ENCODE measurements at places on chromosomes 5 and 9.
A peak's percentile ranks its signal among the peaks of the same experiment; 100 is the strongest.

GRCh38 chr5:74418709-74419108 lies 221.8 kb downstream of the ENC1 start:
- DNase-seq: no peak

DNA sequence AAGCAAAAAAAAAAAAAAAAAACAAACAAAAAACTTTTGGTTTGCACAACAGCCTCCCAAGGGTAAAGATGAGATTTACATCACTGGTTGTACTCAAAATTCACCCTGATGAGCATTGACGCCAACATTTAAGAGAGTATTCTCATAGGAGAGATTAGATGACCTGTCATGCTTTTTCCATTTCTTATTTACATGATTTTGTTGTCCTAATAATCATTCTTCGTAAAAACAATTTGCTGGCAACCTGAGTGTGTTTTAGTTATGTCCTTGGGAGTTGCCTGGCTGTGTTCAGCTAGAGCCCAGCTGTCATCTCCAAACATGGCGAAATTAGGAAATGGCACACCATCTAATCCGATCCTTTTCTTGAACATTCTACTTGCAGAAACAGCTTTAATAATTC lies 186.4 kb upstream of the MRPS30 start:
- DNase-seq: no peak

DNA sequence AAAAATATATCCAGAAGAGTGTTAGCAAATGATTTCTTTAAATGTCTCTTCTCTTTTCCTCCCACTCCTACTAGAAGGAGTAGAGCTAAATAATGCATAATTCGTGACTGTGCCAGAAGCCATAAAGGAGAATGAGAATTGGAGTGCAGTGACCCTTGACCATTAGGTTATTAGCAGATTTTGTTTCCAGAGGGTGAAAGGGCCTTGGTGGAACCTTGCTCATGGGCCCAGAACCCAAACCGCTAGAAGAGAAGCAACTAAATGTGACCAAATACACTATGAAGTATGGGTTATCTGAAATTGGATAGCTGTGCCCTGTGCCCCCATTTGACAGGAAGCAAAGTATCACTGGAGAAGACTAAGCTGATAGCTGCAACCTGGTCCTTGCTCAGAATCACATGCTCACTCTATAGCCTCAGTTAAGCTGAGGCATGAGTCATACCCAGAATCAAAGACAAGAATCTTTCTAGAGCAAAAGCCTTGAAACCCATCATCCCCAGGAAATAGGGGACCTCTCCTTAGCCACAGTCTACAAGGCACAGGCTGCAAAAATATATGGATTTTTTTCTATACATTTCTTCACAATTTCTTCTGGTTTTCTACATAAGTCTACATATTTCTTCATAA lies 36.3 kb downstream of the CAPSL start:
- DNase-seq: no peak

DNA sequence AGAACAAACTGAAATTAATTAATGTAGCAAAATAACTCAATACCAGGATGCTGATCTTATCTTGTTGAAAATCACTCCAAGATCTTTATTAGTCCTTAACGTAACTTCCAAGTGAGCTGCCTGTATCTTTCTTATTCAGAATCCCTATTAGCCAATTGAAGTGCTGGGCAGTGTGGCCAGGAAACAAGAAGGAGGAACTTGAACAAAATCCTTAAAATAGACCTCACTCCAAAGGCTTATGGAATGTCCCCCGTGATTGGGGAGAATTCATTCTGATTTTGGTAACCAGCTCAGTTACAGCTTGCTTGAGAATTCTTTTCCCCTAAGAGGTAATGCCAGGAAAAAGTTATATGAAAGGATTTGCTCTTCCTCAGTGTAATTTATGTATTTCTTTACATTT lies 171.0 kb downstream of the DEPDC1B start:
- no peak for DNase-seq

GRCh38 chr9:79357616-79358015 lies 214.1 kb upstream of the TLE4 start:
- DNase-seq: peak; percentile 18

GRCh38 chr9:123218831-123219230 lies 49.6 kb downstream of the STRBP start:
- DNase-seq: no peak

GRCh38 chr9:134724202-134724911 lies 82.8 kb downstream of the COL5A1 start:
- DNase-seq: no peak

DNA sequence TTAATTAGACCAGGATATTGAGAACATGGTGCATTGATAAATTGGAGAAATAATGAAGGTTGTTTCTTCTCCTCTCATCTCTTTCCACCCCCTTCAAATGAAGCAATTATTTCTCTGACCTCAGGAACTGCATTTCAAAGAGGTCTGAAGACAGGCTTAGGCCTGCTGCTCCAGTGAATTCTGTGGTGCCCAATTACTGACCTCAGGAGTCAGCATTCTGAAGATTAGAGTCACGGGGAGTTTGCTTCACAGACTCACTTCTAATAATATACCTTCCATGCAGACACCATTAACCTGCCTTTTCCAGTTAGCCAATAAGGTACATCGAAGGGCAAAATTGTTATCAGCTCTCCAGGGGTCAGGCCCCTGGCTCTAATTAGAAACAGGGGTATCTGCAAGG lies 270.9 kb downstream of the GAS1 start:
- DNase-seq: no peak

GRCh38 chr5:168356592-168356991 lies 65.1 kb downstream of the WWC1 start:
- no peak for DNase-seq

DNA sequence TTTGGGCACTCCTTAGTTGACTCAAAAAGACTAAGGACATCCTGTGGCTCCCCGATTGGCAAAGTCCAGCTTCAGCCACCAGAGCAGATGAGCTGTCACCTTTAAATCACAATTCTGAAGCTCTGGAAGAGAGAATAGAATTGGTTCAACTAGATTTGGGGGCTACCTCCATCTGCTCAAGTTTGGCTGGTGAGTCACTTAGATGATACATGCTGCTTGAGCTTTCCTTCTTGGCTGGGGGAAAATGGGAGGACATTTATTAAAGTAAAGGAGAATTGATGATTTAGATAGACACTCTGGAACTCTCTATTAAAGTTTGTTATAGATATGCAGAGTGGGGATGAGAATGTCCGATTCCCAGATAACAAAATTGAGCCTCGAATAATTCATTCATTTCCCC lies 30.0 kb upstream of the GRIA1 start:
- no peak for DNase-seq

DNA sequence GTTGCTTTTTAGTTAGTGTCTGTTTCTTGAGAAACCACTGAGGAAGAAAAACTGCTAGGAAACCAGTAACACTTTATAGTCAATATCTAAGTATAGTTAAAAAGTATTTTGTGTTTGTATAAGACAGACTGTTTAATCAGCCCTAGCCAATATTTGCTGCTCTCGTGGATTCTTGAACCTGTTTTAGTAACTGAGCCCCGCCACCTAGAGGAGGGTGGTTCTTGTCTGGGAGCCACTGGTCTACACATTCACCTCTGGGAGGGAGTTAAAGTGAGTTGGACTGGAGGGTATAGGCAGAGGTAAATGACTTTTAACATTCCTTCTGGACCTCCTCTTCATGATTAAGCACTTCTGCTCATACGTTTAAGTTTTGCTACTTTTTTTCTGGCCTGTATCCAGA lies 117.2 kb downstream of the SPATA31D1 start:
- DNase-seq: no peak

DNA sequence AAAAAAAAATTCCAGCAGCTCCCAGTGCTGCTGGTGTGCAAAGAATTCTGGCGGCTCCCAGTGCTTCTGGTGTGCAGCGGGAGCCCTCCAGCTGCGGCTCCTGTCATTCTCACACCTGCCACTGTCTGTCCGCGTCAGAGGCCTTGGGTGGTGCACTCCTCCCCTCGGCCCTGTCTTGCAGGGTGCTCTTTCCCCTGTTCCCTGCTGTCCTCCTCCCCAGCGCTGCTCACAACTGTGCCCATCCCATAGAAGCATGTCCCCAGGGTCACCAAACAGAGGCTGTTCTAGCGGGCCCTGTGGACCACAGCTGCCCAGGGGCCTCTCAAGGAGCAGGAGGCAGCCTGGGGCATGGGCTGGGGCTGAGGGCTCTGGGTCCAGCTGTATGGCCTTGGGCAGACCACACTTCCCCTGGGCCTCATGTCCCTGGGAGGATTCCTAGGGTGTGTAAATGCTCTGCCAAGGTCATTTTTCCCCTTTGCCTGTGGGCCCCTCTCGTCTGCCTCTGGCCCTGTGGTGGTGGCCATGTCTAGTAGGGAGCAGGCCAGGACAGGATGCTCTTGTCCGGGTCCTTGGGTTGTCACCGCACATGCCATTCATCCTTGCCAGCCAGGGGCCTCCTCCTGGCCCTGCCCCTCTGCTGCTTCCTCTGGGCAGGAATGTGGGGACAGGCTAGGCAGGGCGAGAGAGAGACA lies 68.2 kb downstream of the PHF2 start:
- no peak for DNase-seq

DNA sequence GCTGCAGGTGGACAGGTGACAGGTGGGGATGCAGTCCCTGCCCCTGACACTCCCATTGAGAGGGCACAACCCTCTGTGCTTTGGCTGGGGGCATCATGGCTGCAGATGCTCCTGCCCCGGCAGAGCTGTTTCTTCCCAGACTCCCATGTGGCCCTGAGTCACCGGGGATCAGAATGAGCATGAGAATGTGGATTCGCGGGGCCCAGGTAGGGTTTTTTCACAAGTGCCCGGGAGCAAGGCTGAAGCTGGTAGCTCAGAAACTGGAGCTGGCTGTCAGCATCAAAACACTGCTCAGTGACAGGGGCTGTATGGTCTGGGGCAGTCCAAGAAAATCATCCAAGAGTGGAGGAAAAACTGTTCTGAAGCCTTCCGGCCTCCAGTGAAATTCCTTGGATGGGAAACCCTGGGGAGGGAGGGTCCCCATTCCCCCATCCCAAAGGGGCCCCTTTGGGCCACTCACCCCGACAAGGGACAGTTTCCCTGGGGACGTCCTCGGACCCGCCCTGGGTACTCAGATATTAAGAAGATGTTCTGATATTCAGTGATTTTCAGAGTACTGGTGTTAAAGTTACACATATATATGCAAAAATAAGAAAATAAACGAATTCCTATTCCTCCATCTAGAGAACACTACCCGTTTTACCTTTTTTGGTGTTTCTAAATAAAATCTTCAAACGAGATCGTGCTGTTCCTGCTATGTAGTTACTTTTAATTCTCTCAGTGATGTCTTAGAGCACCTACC lies 120.1 kb upstream of the LPCAT1 start:
- no peak for DNase-seq

GRCh38 chr9:20804489-20805250 lies 120.6 kb downstream of the FOCAD start:
- DNase-seq: no peak

DNA sequence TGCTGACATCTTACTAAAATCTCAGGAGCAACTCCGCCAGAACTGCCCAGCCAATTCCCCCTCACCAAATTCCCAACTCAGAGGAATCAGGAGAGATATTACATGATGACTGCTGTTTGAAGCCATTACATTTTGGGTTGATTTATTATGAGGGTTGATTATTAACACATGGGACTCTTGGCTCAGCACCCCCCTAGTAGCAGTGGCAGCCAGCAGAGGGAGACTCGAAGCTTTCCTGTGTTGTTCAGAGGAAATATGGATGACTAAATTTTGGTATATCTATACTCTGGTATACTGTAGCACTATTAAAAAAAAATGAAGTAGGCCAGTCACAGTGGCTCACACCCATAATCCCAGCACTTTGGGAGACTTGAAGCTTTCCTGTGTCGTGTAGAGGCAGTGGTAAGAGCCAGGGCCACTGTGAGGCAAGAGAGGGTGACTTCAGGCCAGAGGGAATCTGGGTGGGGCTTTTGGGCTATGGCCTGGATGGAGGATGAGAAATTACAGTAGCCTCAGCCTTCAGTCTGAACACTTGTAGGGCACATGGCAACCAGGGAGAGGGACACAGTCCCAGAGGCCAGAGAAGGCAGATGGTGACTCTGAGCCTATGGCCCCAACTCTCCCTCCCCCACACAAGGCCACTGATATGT lies 111.4 kb downstream of the LHX2 start:
- no peak for DNase-seq

DNA sequence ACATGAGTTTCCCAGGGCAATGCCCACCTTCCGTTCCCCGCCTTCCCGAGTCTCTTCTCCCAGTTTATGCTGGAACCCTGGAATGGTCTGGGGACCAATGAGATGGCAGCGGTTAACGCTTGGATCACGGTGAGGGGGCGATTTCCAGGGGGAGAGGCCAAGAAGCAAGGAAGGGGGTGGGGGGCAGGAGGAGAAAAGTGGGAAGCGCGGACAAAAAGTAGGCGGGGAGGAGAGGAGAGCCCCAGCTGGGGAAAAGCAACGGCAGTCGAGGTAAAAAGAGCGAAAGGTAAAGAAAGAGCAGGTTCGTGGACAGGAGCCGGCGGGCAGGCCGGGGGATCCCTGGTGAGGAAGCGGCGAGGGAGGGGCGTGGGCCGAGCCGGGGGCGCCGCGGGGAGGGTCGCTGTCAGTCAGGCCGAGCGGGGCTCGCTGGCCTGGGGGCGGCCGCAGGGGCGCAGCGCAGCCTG lies 508 bp upstream of the SNCAIP start:
- no peak for DNase-seq

Data from NCI-H510A (cell line).